ENCODE measurements at places on chromosomes 2 and 18. TPM values are rescaled to one million over a fixed set of nuclear protein-coding genes. Genes with fewer than 3 reads are reported as not detected.

GRCh38 chr2:119575439-119575838, 31.2 kb downstream of the CFAP221 start:
- peaks cover 2% of the 10 kb centered on the region for H3K4me1 ChIP-seq
- H3K4me3 ChIP-seq = no peak overlapping the region
- H3K36me3 ChIP-seq = no peaks in the 10 kb centered on the region

GRCh38 chr2:162731917-162732804, 106.4 kb downstream of the KCNH7 start:
- no peak overlapping the region for H3K27ac ChIP-seq
- H3K4me1 ChIP-seq = no peaks in the 10 kb centered on the region
- DNase-seq = peak; percentile 4
- H3K4me3 ChIP-seq = no peak overlapping the region

GRCh38 chr18:73896685-73897084, 250.9 kb downstream of the FBXO15 start:
- H3K27ac ChIP-seq = no peak overlapping the region
- no peaks in the 10 kb centered on the region for H3K36me3 ChIP-seq
- peaks cover 8% of the 10 kb centered on the region for H3K27me3 ChIP-seq
- H3K4me3 ChIP-seq = no peak overlapping the region

DNA sequence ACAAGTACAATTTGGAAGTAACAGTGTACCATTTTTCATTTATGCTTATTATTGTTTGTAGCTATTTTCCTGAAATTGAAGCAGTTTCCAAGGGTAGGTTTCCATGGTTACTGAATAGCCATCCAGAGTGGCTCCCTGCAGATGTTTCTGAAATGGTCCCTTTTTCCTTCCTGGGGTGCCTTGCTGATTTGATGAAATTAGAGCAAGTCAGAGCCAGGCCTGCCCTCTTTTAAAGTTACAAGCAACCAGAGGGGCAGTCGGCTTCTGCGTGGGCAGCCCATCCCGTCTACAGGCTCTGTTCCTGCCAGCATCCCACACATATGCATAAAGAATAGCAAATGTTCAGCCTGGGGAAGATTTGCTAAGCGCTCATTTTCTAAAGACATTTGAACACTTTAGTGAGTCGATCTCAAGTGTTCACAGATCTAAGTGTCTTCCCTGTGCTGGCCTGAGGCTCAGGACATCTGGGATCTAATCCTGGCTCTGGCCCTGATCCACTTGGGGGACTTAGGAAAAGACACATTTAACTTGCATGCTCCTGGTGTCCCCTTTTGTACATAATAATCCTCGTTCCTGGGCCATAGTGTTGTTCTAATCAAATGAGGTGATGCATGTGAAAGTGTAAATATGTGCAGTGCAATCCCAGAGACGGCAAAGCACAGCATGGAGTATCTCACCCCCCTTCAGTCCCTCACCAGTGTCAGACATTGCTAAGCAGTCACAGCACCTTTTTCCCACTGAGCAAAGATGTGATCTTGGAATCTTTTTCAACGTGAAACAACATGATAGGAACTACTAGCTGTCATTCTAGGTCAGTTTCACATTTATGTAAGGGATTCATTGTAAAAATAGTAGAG, 92.2 kb downstream of the STPG4 start:
- H3K27me3 ChIP-seq = no peaks in the 10 kb centered on the region
- H3K4me3 ChIP-seq = no peak overlapping the region
- H3K36me3 ChIP-seq = peaks cover 22% of the 10 kb centered on the region
- peaks cover 2% of the 10 kb centered on the region for H3K4me1 ChIP-seq

DNA sequence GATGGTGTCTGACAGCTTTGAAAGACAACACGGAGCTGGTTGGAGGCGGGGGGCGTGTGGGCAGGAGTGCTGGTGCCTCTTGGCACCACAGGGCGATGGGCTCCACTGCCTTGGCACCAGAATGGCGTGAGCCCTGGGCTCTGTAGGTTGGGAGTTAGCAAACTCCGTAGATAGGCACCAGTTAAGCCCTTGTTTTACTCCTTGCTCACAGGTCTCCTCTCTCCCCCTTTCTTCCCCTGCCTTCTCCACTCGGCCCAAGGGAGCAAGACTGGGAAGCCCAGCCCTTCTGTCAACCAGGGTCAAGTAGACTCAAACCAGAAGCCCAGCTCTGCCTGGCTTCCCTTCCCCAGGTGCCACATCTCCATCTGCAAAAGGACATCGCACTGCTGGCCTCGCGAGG, 281.7 kb upstream of the ID2 start:
- no peak overlapping the region for H3K4me3 ChIP-seq
- H3K27ac ChIP-seq = no peak overlapping the region
- no peak for DNase-seq
- peaks cover 2% of the 10 kb centered on the region for H3K4me1 ChIP-seq
- no peaks in the 10 kb centered on the region for H3K36me3 ChIP-seq

- H3K36me3 ChIP-seq = peaks cover 60% of the 10 kb centered on the region
- H3K4me3 ChIP-seq = no peak overlapping the region
- H3K4me1 ChIP-seq = peaks cover 14% of the 10 kb centered on the region
- no peaks in the 10 kb centered on the region for H3K27me3 ChIP-seq
- peak overlapping the region; percentile 25 for H3K27ac ChIP-seq
Observed at GRCh38 chr2:86142436-86143257, 36.6 kb downstream of the PTCD3 start.

GRCh38 chr18:45760462-45761036, 36.6 kb downstream of the SLC14A1 start:
- H3K36me3 ChIP-seq = no peaks in the 10 kb centered on the region
- H3K27me3 ChIP-seq = peaks cover 20% of the 10 kb centered on the region
- DNase-seq = no peak
- H3K4me3 ChIP-seq = no peak overlapping the region

DNA sequence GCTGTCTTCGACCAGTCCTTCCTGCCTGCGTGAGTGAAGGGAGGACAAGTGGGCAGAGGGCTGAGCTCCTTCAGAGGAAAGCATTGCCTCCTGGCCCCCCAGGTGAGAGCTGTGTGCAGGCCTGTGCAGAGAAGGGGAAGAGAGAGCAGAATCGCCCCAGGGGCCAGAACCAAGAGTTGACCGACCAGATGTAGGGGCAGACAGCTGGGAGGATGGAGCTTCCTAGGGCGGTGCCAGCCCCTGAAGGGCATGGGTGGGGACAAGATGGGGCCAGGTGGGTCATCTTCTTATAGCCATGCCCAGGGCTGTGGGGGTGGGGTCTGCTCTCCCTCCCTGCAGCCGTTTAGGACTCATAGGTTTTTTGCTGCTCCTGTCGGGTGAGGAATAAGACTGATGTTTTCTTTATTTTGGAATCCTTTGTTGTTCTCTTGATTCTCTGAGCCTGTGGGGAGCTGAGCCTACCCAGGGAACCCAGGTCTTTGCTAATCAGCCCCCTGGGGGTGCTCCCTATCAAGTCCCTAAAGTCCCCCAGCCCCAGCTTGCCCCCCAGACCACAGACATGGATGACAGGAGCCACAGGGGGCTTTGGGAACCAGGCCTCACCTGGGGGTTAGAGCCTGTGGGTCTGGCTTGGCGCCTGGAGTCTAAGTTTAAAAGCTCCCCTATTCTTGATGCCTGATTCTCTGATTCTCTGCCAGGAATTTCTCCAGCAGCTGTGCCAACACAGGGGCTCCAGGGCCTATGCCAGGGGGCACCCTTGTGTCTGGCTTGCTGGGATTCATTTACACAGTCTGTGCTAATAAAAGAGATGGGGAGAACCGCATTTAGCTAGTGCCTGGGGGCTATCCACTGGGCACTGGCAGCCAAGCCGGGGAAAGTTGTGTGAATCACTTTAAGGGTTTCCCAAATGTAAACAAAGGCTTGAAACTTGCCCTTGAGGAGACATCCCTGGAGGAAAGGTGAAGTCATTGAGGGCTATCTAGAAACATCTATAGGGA, 9.3 kb upstream of the EFHD1 start:
- H3K36me3 ChIP-seq = no peaks in the 10 kb centered on the region
- H3K27ac ChIP-seq = no peak overlapping the region
- no peak overlapping the region for H3K4me3 ChIP-seq
- DNase-seq = no peak

DNA sequence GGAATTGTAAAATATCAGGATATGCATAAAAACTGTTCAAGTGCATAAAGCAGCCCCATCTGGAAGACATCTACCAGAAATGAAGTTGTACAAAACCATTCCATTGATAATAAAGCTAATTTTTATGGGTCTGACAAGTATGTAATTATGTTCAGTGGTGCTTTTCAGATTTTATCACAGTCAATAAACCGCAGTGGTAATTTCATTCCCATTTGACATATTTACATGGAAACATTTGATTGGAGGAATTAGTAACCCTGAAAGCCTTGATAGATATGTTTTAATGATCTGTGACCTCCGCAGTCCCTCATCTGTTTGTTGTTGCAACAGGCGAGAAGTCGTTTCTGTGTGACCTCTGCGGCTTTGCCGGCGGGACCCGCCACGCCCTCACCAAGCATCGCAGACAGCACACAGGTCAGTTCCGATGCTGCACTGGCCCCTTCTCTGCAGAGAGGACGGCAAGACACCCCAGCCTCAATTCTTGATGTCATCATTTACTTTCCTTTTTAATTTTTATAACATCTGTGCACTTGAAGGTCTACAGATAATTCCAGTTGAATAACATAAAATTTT, 283.1 kb downstream of the ZNF407 start:
- H3K27me3 ChIP-seq = no peaks in the 10 kb centered on the region
- H3K27ac ChIP-seq = no peak overlapping the region
- no peak for DNase-seq
- H3K4me3 ChIP-seq = no peak overlapping the region
- no peaks in the 10 kb centered on the region for H3K4me1 ChIP-seq
- H3K36me3 ChIP-seq = peaks cover 18% of the 10 kb centered on the region

DNA sequence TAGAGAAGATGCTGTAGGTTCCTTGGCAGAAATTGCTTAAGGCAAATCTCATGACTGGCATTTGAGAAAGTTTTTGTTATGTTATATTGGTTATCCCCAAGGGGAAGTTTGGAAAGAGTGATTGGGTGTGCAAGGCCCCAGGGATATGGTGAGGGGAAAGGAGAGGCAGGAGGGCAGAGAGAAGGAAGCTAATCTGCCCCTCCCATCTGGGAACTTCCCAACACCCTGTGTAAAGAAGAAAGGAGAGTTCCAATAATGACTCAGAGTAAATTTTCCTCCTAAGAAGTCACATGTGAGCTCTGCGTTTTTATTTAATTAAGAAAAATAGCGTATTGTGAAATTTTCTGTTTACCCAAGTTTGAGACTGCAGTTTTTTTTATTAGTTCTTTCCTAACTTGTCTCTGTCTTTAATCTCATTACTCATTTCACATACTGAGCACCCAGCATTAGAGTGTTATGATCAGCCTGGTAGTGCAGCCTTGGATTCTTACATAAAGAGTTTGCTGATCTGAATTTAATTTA, 3.1 kb upstream of the KYNU start:
- no peak for DNase-seq
- no peaks in the 10 kb centered on the region for H3K27me3 ChIP-seq
- no peaks in the 10 kb centered on the region for H3K4me1 ChIP-seq

- DNase-seq = no peak
- H3K27ac ChIP-seq = no peak overlapping the region
- H3K4me3 ChIP-seq = no peak overlapping the region
Observed at GRCh38 chr2:9235147-9236044, 28.8 kb downstream of the ASAP2 start.

DNA sequence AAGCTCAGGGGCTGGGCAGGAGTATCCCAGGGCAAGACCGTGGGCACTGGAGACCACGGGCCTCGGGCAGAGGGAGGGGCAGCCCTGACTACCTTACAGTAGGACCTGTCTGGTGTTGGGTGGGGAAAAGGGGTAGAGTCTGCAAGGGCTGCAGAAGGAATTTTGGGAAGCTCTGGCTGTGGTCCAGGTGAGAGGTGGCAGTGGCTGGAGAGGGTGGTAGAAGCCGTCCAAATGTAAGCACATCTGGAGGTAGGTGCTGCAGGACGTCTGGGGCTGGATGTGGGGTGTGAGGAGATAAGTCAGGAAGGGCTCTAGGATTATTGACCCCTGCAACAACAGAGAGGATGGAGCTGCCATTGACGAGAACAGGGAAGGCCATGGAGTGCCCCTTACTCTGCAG, 486.7 kb downstream of the EIPR1 start:
- no peak for DNase-seq
- H3K27me3 ChIP-seq = peaks cover 2% of the 10 kb centered on the region
- H3K4me3 ChIP-seq = no peak overlapping the region

GRCh38 chr2:189086710-189087109, 92.9 kb downstream of the COL5A2 start:
- no peaks in the 10 kb centered on the region for H3K27me3 ChIP-seq
- no peak for DNase-seq
- H3K36me3 ChIP-seq = no peaks in the 10 kb centered on the region
- H3K4me1 ChIP-seq = peaks cover 5% of the 10 kb centered on the region

GRCh38 chr2:147662221-147662620, 182.6 kb upstream of the ACVR2A start:
- H3K4me1 ChIP-seq = peaks cover 24% of the 10 kb centered on the region
- H3K4me3 ChIP-seq = no peak overlapping the region
- no peak overlapping the region for H3K27ac ChIP-seq
- no peak for DNase-seq
- no peaks in the 10 kb centered on the region for H3K36me3 ChIP-seq

DNA sequence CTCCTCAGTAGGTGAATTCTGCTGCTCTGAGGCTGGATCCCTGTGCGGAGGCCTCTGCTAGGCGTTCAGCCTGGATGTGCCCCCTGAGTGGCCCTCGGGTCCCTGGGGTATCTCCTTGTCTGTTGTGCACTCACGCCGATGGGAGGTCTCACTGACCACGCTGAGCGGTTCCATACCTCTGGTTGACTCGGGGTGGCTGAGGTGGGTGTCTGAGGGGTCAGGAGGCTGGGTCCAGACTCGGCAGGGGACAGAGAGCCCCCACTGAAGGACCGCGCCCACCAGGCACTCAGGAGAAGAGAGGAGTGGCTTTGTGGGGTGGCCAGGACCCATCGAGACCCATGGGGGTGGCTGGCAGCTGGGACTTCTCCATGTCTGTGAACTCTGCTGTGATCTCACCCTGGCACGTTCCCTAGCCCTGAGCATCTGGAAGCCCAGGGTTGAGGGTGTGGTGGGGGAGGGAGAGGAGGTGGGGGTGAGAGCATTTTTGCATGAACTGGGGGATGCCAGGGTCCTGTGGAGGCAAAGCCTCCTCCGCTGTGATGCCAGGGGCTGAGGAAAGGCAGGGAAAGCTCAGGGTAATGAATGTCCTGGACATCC, 53.7 kb downstream of the TWIST2 start:
- no peaks in the 10 kb centered on the region for H3K4me1 ChIP-seq
- peaks cover 3% of the 10 kb centered on the region for H3K27me3 ChIP-seq
- no peak overlapping the region for H3K27ac ChIP-seq
- no peaks in the 10 kb centered on the region for H3K36me3 ChIP-seq

GRCh38 chr2:135773319-135773718, 31.7 kb downstream of the UBXN4 start:
- peak overlapping the region; percentile 56 for H3K27ac ChIP-seq
- DNase-seq = no peak
- H3K4me1 ChIP-seq = peaks cover 8% of the 10 kb centered on the region
- H3K36me3 ChIP-seq = peaks cover 52% of the 10 kb centered on the region

- H3K27ac ChIP-seq = no peak overlapping the region
- no peaks in the 10 kb centered on the region for H3K36me3 ChIP-seq
- H3K4me1 ChIP-seq = no peaks in the 10 kb centered on the region
- DNase-seq = no peak
Observed at GRCh38 chr2:71936076-71937030, 211.3 kb downstream of the CYP26B1 start.

CAPN14 gene
- 0.64 TPM for total RNA-seq

CFLAR gene
- 255 TPM for total RNA-seq

HOXD12 gene
- total RNA-seq = not detected

CYTIP gene
- total RNA-seq = 470 TPM

C1QL2 gene
- total RNA-seq = not detected

TSPYL6 gene
- total RNA-seq = not detected

ARL4C gene
- total RNA-seq = 32.8 TPM

MEP1B gene
- not detected for total RNA-seq

FOXD4L1 gene
- 0.14 TPM for total RNA-seq

CCDC138 gene
- 15.3 TPM for total RNA-seq

M1AP gene
- total RNA-seq = 0.18 TPM

UBXN4 gene
- 97.0 TPM for total RNA-seq

SLC5A7 gene
- total RNA-seq = not detected

PDE11A gene
- not detected for total RNA-seq
